ENCODE measurements at places on chromosomes 4 and X. TPM values are rescaled to one million over a fixed set of nuclear protein-coding genes. Genes with fewer than 3 reads are reported as not detected.

The MAGEB1 gene
- not detected for total RNA-seq

The TMEM271 gene
- not detected for total RNA-seq

The TCEAL6 gene
- total RNA-seq, result not detected

The SLC16A2 gene
- total RNA-seq, result 6.1 TPM

The PABPC4L gene
- 0.66 TPM for total RNA-seq

The DMP1 gene
- not detected for total RNA-seq

The ADGRL3 gene
- 6.1 TPM for total RNA-seq

The FRAS1 gene
- 1.4 TPM for total RNA-seq

The SPOCK3 gene
- 0.22 TPM for total RNA-seq

The AFM gene
- not detected for total RNA-seq

The OPRPN gene
- total RNA-seq, result not detected

The IL2RG gene
- 0.99 TPM for total RNA-seq

The ADH7 gene
- total RNA-seq, result not detected

The ZNF827 gene
- total RNA-seq, result 19.0 TPM

The IL15 gene
- total RNA-seq, result 2.2 TPM
